Bronchial smooth muscle cell (primary cell): ENCODE measurements at places on chromosomes 3 and 15. TPM values are rescaled to one million over a fixed set of nuclear protein-coding genes. Genes with fewer than 3 reads are reported as not detected.

Gene PRSS50
- total RNA-seq = not detected in 2 replicates

Gene AADAC
- total RNA-seq = 0.09 and 0.63 TPM in 2 replicates

Gene CISH
- 0.77 and 0.95 TPM in 2 replicates for total RNA-seq

Gene CSPG5
- total RNA-seq = 0.09 and 0.16 TPM in 2 replicates

Gene TMEM108
- not detected in 2 replicates for total RNA-seq

Gene MUC13
- not detected in 2 replicates for total RNA-seq

Gene ZNF501
- total RNA-seq = 7.7 and 9.0 TPM in 2 replicates

Gene CPNE9
- under 0.01 TPM in 1 of 2 replicates, not detected in the other for total RNA-seq

Gene LYZL4
- total RNA-seq = not detected in 2 replicates

Gene ACKR2
- total RNA-seq = 0.26 and 0.32 TPM in 2 replicates

Gene GOLGA8R
- 2.7 TPM in 2 replicates for total RNA-seq

Gene GOLGA8G
- total RNA-seq = not detected in 2 replicates

Gene MCF2L2
- total RNA-seq = 0.09 and 0.32 TPM in 2 replicates

Gene CNTN3
- 0.17 and 0.32 TPM in 2 replicates for total RNA-seq

Gene AHSG
- total RNA-seq = not detected in 2 replicates

Gene CAND2
- 5.0 and 11.5 TPM in 2 replicates for total RNA-seq

Gene CCDC39
- under 0.01 and 0.52 TPM in 2 replicates for total RNA-seq

Gene CFAP91
- 0.34 and 0.47 TPM in 2 replicates for total RNA-seq

Gene DAZL
- total RNA-seq = not detected in 2 replicates

Gene PRICKLE2
- 24.9 and 34.5 TPM in 2 replicates for total RNA-seq
